Right renal cortex interstitium (tissue), 3 donors: ENCODE measurements at places on chromosomes 7 and 10. TPM values are rescaled to one million over a fixed set of nuclear protein-coding genes. Genes with fewer than 3 reads are reported as not detected.

The KCP gene
- 12.7 TPM for polyA plus RNA-seq

The EBLN1 gene
- polyA plus RNA-seq = not detected

The FAM180A gene
- polyA plus RNA-seq = not detected

The CLDN4 gene
- polyA plus RNA-seq = 76.4 TPM

The RSU1 gene
- polyA plus RNA-seq = 78.7 TPM

The ANKRD2 gene
- 0.22 TPM for polyA plus RNA-seq

The MBL2 gene
- polyA plus RNA-seq = not detected

The GPR15LG gene
- polyA plus RNA-seq = not detected

The IL6 gene
- polyA plus RNA-seq = not detected

The TMEM184A gene
- 5.6 TPM for polyA plus RNA-seq

The INPP5A gene
- 35.1 TPM for polyA plus RNA-seq

The BNIP3 gene
- 78.8 TPM for polyA plus RNA-seq

The ZP3 gene
- polyA plus RNA-seq = 2.1 TPM

The PKD1L1 gene
- polyA plus RNA-seq = 0.17 TPM

The VPS37D gene
- 10.0 TPM for polyA plus RNA-seq

The CYP2C18 gene
- polyA plus RNA-seq = 0.46 TPM

The BAMBI gene
- polyA plus RNA-seq = 49.7 TPM

The COBL gene
- 23.3 TPM for polyA plus RNA-seq

The GATA3 gene
- polyA plus RNA-seq = 84.9 TPM

The PRPS1L1 gene
- not detected for polyA plus RNA-seq

The EPO gene
- polyA plus RNA-seq = not detected

The PLEKHA1 gene
- polyA plus RNA-seq = 91.8 TPM

The CALHM2 gene
- 12.6 TPM for polyA plus RNA-seq

The PLXNA4 gene
- 14.5 TPM for polyA plus RNA-seq

The SLC26A5 gene
- 0.10 TPM for polyA plus RNA-seq

The MYOZ1 gene
- polyA plus RNA-seq = 5.0 TPM

The LEP gene
- polyA plus RNA-seq = 0.34 TPM

The TUBAL3 gene
- polyA plus RNA-seq = 0.43 TPM

The MSMB gene
- not detected for polyA plus RNA-seq

The KIAA1217 gene
- polyA plus RNA-seq = 73.9 TPM

The LRRC61 gene
- polyA plus RNA-seq = 27.1 TPM

The PNLIPRP2 gene
- polyA plus RNA-seq = not detected

The CNPY1 gene
- polyA plus RNA-seq = not detected

The ATRNL1 gene
- polyA plus RNA-seq = 26.8 TPM

The RBM20 gene
- 2.6 TPM for polyA plus RNA-seq

The BICC1 gene
- polyA plus RNA-seq = 90.1 TPM

The SPRN gene
- 3.5 TPM for polyA plus RNA-seq

The ASB10 gene
- not detected for polyA plus RNA-seq

The SDK1 gene
- 7.5 TPM for polyA plus RNA-seq

The UNCX gene
- polyA plus RNA-seq = 6.4 TPM

The PAPOLB gene
- polyA plus RNA-seq = 0.07 TPM

The DNAJC9 gene
- 33.6 TPM for polyA plus RNA-seq

The CNNM1 gene
- 2.5 TPM for polyA plus RNA-seq

The IGFBP3 gene
- polyA plus RNA-seq = 87.9 TPM

The ANKRD30A gene
- polyA plus RNA-seq = not detected

The PPP1R17 gene
- not detected for polyA plus RNA-seq

The AGR2 gene
- polyA plus RNA-seq = 56.4 TPM

The DRGX gene
- not detected for polyA plus RNA-seq

The EXOSC1 gene
- polyA plus RNA-seq = 31.8 TPM

The STOX1 gene
- 11.6 TPM for polyA plus RNA-seq

The LRRD1 gene
- 0.29 TPM for polyA plus RNA-seq

The CHAT gene
- polyA plus RNA-seq = not detected

The C7orf33 gene
- not detected for polyA plus RNA-seq

The FAM237B gene
- 0.33 TPM for polyA plus RNA-seq

The SPDYE9 gene
- 0.35 TPM for polyA plus RNA-seq

The CH25H gene
- 0.22 TPM for polyA plus RNA-seq

The DENND2A gene
- polyA plus RNA-seq = 37.1 TPM

The CAV1 gene
- polyA plus RNA-seq = 32.3 TPM
